ENCODE measurements at places on chromosomes 5 and 9.

GRCh38 chr5:149526845-149527590 is 24.2 kb downstream of the CSNK1A1 start:
- no peak for DNase-seq

DNA sequence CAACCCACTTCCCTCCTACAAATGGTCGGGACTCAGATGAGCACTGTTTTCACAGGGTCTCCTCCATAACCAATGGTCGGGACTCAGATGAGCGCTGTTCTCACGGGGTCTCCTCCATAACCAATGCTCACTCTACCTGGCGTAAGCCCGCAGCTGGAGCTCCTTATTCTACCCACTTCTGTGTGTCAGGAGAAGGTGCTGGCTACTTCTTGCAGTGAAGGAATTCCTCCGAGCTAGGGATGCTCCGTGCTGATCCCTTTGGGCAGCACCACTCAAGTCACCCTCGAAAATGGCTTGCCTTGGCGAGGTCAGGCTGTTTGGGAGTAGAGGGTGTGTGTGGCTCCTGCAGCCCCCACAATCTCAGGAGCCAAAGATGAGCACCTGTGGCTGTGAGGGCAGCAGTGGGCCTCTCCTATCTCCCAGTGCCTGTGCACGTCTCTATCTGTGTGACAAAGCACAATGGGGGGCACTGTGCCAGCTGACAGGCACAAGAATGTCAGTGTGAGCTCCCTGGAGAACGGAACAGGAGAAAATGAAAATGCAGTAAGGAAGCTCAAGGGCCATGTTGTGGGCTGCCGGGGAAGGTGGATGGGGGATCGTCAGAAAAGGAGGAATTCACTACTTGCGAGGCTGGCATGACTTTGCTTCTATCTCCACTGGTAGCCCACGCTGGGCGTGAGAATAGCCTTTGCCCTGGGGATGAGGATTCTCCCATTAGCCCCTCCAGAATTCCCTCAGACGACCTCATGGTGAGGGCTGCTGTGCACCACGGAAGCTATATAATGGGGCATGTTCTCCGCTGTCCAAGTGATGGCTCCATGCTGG is 3.9 kb upstream of the BTNL9 start:
- no peak for DNase-seq

- DNase-seq: no peak
These were observed 171.8 kb downstream of the FSTL4 start for GRCh38 chr5:133440467-133441115.

- no peak for DNase-seq
These were observed 99.6 kb upstream of the CAST start for GRCh38 chr5:96562614-96563013.

DNA sequence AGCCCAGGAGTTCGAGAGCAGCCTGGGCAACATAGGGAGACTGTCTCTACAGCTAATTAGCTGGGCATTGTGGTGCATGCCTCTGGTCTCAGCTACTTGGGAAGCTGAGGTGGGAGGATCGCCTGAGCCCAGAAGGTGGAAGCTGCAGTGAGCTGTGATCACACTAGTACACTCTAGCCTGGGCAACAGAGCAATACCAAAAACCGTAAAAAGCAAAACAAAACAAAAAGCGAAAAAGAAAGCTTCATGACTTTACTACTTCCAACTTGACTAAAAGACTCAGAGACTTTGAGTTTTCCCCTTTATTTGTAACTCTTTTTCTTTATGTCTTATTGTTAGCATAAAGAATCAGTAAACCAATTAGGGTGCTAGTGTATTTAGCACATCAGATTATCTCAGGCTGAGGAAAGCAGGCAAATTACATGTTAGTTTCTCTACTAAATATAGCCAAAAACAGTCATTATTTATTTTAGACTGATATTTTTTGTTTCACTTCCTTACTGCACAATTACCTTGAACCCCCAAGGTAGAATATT is 5.4 kb downstream of the RAD17 start:
- DNase-seq: no peak

GRCh38 chr9:114460513-114461199 is 44.6 kb downstream of the WHRN start:
- no peak for DNase-seq

DNA sequence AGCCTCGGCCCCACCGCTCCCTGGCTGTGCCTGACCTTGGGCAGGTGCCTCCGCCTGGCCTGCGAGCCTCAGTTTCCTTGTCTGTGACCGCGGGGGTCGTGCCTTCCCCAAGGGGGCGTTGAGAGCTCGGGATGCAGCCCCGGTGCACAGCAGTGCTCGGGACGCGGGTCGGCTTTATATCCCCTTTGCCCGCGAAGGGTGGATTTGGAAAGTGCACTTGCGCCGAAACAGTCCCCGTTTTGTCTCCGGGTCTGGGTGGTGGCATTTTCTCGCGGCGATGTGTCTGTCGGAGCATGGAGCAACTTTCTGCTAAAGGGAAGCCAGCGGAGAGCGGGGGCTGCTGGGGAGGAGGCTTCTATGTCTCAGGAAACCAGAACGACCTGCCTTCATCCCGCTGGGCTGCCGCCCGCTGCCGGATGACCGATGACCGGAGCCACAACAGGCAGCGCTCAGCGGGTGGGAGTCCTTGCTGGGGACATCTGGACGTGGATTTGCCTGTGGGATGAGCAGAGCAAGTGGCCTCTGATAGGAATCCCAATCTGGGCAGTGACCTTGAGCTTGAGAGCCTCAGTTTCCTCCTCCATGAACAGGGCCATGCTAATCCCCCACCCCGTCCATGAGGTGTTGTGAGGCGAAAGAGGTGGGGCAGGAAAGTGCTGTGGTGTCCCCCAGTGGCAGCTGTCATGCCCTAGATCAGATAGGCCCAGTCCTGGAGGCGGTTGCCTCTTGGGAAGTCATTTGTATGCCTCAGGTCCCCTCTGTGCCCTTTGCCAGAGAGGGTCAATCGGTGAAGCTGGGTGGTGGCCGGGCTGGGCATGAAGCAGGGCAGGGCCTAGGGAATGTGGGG is 651 bp downstream of the HRH2 start:
- DNase-seq: no peak

GRCh38 chr5:171580502-171581265 is 161.2 kb downstream of the FGF18 start:
- DNase-seq: no peak

GRCh38 chr5:56294354-56294753 is 61.2 kb upstream of the ANKRD55 start:
- no peak for DNase-seq

DNA sequence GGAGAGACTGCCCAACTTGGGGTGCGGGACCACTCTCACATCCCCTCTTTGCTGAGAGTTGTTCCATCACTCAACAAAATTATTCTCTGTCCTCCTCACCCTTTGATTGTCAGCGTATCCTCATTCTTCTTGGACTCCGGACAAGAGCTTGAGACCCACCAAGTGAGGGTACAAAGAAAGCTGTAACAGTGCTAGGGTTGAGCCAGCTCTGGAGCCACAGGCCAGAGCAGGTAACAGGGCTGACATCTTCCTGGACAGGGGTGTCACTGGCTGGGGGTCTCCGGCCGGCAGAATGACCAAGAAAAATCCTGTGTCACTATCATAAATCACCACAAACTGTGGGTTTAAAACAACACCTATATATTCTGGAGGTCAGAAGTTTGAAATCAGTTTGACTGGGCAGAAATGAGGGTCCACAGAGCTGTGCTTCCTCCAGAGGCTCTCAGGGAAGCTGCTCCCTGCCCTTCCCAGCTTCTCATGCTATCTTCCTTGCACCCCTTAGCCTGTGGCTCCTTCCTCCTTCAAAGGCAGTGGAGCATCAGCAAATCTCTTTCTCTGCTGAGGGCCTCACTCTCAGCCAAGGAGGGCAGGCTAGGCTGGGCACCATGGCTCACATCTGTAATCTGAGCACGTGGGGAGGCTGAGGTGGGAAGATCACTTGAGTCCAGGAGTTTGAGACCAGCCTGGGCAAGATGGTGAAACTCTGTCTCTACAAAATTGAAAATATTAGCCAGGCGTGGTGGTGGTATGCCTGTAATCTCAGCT is 4.1 kb upstream of the BBLN start:
- no peak for DNase-seq

DNA sequence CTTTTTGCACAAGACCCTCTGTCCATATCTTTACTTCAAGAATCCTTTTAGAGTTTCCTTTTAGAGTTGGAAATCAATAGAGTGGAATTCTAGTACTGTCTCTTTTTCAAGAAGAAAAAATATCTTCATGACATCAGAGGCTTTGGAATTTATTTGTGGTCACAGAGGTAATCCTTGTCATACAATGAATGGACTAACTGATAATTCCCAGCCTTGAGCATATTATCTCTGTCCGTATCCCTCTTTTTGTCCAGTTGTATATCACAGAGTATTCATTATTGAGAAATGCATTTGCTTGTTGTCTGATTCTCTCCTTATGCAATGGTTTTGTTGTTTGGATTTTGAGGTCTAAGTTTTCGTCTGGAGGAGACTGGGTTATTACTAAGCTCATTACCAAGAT is 82.0 kb upstream of the HAPLN1 start:
- DNase-seq: no peak

GRCh38 chr9:130905902-130906734 is 9.5 kb upstream of the QRFP start:
- DNase-seq: no peak

- DNase-seq: no peak
These were observed 1985.9 kb downstream of the EFNA5 start for GRCh38 chr5:105684799-105685198.

DNA sequence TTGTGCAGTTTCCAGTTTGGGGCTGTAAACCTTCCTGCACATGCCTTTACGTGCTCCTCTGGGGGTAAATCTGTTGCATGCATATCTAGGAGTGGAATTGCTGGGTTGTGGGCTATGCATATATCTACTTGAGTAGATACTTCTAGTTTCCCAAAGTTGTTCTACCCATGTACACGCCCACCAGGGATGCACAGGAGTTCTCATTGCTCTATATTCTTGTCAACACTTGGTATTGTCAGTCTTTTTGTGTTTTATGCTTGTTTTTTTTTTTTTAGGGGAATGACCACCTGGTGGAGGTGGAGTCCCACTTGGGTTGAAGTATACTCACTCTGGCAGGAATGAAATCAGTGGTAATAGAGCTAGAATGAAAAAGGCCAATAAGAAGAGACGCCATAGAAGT is 23.0 kb downstream of the FOXE1 start:
- DNase-seq: no peak

DNA sequence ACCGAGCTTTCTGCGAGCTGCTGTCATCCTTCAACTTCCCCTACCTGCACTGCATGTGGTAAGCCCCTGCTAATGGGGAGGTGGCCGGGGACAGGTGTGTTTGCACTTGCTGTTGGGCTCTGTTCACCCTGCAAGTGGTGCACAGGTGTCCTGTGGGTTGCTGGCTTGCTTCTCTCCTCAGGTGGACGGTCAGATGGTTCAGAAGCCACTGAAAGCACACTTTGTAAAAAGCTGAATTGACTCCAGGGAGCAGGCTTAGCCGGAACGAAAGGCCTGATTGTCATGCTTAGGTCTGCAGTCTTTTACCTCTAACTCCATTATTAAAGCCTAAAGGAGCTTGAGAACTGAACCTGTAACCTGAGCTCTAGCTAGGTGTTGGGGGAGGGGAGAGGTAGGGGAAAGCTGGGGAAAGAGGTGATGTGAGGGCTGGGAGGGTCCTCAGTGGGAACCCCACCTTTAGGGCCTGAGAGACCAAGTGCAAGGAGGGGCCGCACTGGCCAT is 37.6 kb downstream of the ACER2 start:
- no peak for DNase-seq

DNA sequence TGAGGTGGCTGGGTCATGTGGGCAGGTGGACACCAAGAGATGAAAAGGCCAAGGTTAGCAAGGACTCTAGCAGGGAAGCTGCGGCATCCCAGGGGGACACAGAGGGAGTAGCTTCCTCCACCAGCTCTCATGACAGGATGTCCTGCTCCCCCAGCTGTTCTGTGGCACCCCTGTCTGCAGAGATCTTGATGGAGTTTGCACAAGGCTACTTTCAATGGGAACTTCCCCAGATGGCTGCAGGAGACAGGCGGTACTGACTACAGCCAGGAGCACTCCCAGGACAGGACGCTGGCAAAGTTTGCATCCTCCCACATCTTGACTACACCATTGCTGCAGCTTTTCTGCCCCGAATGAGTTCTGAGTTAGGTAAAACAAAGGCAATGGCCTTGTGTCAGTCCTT is 312.8 kb downstream of the TLE4 start:
- no peak for DNase-seq

- DNase-seq: no peak
These were observed 46.4 kb upstream of the CHD1 start for GRCh38 chr5:98975223-98975622.

GRCh38 chr9:12719431-12719830 is 26.2 kb downstream of the TYRP1 start:
- no peak for DNase-seq

DNA sequence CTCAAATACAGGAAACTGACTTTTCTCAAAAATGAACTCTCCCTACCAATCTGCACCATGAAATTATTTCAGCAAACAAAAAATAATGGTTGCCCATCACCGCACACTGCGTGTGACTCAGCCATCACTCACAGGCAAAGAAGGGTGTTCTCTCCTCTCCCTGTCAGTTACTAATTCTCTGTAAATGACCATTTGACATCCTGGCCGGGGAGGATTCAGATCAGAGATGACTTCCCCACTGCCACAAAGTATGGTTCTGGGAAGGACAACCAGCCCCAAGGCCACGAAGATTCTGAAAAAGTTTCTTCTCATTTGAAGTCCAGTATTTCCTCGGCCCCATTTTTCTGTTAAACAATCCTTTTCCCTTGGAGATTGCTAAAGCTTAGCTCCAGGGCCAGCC is 199.4 kb downstream of the AUH start:
- DNase-seq: no peak

DNA sequence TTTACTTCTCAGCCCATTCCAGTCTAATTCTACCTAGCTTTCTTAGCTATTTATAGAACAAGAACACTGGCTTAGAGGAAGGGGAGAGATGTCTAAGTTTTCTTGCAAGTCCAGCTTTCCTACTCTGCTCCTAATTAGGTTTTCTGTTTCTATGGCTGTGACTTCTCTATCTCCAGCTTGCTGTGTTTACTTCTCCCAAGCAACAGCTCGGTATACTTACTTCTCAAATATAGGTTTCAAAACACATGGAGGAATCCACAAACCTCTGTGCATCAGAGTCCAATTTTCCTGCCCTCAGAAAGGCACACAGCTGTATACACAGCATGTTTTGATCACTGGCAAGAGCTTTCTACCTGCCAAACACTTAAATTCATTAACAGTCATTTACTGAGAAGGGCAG is 17.4 kb upstream of the HMGCR start:
- DNase-seq: no peak

DNA sequence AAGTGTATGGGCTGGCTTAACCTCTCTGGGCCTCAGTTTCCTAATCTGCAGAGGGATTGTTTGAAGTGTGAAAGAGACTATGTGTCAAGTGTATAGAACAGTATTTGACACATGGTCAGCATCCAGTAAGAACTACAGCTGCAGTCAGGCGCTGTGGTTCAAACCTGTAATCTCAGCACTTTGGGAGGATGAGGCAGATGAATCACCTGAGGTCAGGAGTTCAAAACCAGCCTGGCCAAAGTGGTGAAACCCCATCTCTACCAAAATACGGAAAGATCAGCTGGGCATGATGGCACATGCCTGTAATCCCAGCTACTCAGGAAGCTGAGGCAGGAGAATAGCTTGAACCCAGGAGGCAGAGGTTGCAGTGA is 31.9 kb upstream of the STING1 start:
- no peak for DNase-seq

- no peak for DNase-seq
These were observed 10.0 kb downstream of the OTULINL start for GRCh38 chr5:14591548-14591947.

Measured in stimulated activated CD8-positive, alpha-beta memory T cell treated with anti-CD3 and anti-CD28 coated beads, Interleukin-12 subunit alpha, Interleukin-12 subunit beta, amount 100 ng/mL, for 1 hour (primary cell).